Epithelial cell of prostate (primary cell): ENCODE measurements at places on chromosomes 2 and 18.

DNA sequence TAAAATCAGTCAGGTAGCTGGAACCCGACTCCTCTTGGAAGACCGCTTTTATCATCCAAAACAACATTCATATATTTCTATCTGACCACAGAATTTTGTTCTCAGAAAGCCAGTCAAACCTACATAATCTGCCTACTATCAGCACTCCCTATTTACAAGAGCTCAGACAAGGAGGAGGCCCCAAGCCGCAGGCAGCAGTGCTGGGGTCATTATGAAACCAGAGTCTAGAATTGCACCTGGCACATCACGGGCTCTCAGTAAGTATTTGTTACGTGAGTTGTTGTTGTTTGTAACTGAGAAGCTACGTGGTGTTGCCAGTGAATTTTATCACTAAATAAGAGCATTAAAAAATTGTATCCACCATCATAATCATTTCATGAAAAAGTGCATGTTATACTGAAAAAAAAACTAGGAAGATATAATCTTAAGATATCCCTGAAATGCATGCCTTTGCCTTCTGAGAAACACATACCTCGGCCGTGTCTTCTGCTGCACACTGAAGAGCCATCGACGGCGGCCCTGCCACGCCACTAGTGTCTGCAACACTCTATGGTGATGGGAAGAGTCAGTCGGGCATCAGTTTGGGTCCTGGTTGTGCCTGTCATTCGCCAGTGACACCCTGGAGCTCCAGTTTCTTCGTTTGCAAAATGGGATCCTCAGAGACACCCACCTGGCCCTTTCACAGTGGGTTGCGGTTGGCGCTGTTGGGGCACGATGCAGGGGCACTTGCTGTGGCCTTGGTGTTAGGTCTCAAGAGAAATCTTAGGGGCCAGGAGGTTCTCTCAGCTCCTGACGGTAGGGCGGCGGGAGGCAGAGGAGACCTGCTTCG is 505.9 kb downstream of the EIPR1 start:
- no peak for DNase-seq

DNA sequence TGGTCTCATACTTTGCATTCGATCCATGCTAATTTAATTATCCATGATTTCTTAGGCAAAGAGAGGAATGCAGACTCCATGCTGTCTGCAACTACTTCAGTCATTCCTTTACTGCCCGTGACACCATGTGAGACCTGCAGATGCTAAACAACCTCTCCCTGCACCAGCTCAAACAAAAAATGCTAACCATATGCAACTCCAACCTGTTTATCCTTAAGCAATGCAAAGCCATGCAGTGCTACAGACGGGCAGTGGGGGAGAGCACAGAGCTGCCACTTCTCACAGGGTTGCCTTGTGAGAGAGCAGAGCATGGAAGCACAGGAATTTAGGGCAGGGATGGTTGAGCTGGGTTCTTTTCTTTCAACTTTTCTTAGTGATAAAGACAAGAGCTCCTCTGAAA is 74.9 kb upstream of the KLHL14 start:
- DNase-seq = no peak

DNA sequence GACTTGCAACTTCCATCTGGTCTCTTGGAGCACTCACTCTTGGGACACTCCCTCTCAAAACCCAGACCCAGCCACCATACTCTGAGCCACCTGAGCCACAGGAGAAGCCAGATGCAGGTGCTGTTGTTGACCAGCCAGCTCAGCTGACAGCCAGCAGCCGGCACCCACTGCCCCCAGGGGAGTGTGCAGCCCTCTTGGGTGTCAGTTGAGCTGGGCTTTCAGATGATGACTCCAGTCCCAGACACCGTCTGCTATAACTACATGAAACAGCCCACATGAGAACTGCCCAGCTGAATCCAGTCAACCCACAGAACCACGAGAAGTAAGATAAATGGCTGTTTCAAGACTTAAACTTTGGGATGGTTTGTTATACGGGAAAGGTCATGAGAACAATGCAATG is 10.7 kb upstream of the IGFBP2 start:
- no peak for DNase-seq

GRCh38 chr2:75570948-75571729 is 10.4 kb upstream of the EVA1A start:
- DNase-seq = no peak

GRCh38 chr2:109279243-109279860 is 150.3 kb downstream of the SH3RF3 start:
- DNase-seq = no peak

GRCh38 chr2:219969508-219969907 is 342.1 kb downstream of the SLC4A3 start:
- peak; percentile 79 for DNase-seq

DNA sequence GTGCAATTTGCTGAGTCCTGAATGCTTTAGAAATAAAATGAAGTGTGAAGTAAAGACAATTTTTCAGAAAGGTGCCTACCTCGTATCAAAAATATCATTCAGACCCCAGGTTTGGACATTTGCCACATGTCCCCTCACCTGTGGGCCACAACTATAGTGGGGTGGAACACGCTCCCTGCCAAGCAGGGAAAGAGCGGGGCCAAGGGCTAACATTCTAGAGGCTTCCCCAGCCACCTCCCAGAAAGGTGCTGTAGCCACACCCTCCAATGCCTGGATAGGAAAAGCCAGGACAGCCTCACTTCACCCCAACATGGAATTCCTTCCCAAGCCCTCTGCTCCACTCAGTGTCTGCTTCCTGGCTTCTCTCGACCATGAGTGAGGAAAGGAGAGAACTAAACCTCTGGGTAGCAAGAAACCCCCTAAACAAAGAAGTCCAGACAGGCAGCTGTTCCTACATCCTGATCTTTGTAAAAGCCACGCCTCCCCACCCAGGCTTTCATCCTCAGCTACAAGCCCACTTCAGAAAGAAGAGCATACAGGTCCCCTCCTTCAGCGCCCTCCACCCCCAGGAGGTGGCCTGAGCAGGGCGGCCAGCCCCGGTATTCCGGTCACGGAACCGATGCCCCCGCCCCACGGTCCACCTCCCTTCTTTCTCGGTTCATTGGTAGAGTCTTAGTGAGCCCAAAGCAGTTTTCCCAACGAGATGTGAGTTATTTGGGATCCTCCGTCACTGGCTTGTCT is 2.1 kb downstream of the COL6A3 start:
- no peak for DNase-seq

- no peak for DNase-seq
Observed at GRCh38 chr2:47218066-47218581, 63.0 kb upstream of the STPG4 start.

- no peak for DNase-seq
Observed at GRCh38 chr18:5058768-5059695, 138.0 kb downstream of the AKAIN1 start.

DNA sequence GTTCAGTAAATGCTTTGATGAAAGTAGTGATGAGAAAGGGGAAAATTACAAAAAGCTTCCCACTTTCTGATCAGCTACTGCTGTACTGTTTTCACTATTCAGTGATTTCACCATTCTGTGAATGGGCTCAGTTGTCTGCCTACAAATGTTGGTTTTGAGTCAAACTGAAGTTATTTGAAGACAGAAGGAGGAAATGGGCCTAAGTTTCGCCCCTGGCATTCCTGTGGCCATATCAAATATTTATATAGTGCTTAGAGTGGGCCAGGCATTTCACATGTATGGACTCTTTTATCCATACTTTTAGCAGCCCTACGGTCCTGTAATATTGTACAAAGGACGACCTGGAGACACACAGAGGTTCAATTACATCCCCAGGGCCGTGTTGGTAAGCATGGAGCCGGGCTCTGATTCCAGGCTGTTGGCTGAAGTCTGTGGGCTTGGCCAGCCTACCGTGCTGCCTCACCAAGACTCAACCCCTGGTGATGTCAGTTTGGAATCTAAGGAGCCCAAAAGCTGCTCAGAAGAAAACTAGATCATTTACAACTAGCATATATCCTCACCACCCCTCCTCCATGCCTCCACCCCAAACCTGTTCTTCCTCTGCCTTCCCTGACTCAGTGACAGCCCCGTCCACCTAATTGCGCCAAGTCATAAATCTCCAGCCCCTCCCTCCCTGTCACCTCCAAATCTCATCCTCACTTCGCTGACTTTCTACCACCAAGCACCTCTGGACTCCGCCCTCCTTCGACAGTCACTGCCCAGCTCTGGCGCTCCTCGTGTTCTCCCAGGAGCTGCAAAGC is 10.1 kb upstream of the GRHL1 start:
- DNase-seq = peak; percentile 83

- DNase-seq = no peak
Observed at GRCh38 chr2:238890618-238891456, 43.0 kb downstream of the TWIST2 start.

GRCh38 chr2:170485254-170486026 is 229.7 kb upstream of the SP5 start:
- no peak for DNase-seq

DNA sequence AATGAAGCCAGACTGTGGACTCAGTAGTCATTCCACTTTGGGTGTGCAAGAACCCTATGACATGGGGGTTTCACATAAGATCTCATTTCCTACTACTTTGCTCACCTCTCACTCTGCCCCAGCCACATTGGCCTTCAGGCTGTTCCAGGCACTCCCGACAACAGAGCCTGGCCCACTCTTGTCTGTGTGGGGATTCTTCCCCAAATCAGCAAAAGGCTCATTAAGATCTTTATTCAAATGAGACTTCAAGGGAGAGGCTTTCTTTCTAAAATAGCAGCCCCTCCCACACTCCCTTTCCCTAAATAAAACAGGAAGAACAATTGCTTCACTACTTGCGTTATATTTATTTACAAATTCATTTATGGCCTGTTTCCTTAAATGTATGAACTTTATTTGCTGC is 3.5 kb upstream of the CDC42EP3 start:
- DNase-seq = no peak
